Stimulated activated CD8-positive, alpha-beta memory T cell treated with anti-CD3 and anti-CD28 coated beads, Interleukin-7, amount 100 ng/mL, for 48 hours (primary cell): ENCODE measurements at places on chromosomes 13 and 19.

DNA sequence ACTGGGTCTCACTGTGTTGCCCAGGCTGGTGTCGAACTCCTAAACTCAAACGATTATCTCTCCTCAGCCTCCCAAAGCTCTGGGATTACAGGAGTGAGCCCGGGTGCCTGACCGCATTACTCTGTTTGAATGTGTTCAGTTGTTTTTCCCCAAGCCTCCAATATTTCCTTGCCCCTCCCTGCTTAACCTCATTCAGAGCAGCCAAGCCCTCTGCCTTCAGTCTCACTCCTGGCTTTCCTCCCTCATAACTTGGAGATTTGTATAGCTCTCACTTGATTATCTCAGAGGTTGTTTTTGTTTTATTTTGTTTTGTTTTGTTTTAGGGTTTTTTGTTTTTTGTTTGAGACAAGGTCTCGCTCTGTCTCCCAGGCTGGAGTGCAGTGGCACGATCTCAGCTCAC, 11.4 kb downstream of the EPHX3 start:
- DNase-seq, result no peak

DNA sequence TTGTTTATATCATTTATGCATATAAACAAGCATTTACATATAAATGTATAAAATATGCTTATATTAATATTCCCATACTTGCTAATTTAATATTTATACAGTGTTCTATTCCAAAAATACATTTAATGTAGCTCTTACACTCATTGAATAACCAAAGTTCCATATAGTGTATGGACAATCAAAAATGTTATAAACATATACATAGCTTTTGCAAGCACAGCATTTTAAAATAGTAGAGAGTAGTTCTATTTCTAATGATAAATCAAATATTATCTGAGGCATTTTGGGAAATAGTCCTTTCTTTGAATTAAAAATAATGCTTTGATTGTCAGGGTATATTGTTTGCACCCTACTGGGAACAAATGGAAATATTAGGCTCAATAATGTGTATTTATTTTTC, 22.5 kb upstream of the COG6 start:
- no peak for DNase-seq

- no peak for DNase-seq
Measured at GRCh38 chr19:40228863-40229262, 2.4 kb upstream of the CCNP start.

- no peak for DNase-seq
Measured at GRCh38 chr19:8794823-8795222, 37.3 kb downstream of the ZNF558 start.

GRCh38 chr19:35291259-35291658, 702 bp upstream of the MAG start:
- no peak for DNase-seq

DNA sequence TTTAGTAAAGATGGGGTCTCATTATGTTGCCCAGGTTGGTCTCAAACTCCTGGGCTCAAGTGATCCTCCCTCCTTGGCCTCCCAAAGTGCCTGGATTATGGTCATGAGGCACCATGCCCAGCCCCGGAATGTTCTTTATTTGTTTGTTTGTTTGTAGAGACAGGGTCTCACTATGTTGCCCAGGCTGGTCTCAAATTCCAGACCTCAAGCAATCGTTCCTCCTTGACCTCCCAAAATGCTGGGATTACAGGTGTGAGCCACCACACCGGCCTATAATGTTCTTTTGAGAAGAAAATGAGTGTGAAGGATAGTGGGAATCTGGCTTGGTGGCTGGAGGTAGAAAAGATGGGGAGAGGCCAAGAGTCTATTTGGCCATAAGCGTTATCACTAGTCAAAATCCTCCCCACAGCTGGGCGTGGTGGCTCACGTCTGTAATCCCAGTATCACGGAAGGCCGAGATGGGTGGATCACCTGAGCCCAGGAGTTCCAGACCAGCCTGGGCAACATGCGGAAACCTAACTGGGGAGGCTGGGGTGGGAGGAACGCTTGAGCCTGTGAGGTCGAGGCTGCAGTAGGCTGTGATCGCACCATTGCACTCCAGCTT, 5.2 kb upstream of the BBC3 start:
- DNase-seq, result no peak

DNA sequence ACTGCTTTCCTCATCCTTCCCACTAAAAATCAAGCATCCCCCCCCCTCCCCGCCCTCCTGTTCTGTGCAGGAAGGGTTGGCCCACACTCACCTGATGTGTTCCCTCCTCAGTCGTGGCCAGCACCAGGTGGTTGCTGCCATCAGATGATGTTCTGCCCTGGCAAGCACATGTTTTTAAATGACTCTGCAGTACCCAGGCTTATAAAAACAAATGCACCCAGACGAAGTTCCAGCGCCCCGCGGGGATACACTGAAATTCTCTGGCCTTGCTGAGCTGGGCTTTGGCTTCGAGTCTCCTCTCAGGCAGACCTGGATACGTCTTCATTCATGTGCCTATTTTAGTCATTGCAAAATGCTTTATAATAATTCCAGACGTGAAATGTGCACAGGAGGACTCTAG, 316.3 kb downstream of the DLEU7 start:
- no peak for DNase-seq

GRCh38 chr13:70347947-70348620, 239.8 kb upstream of the KLHL1 start:
- DNase-seq, result no peak

- no peak for DNase-seq
Measured at GRCh38 chr13:50927701-50928100, 18.1 kb downstream of the RNASEH2B start.

DNA sequence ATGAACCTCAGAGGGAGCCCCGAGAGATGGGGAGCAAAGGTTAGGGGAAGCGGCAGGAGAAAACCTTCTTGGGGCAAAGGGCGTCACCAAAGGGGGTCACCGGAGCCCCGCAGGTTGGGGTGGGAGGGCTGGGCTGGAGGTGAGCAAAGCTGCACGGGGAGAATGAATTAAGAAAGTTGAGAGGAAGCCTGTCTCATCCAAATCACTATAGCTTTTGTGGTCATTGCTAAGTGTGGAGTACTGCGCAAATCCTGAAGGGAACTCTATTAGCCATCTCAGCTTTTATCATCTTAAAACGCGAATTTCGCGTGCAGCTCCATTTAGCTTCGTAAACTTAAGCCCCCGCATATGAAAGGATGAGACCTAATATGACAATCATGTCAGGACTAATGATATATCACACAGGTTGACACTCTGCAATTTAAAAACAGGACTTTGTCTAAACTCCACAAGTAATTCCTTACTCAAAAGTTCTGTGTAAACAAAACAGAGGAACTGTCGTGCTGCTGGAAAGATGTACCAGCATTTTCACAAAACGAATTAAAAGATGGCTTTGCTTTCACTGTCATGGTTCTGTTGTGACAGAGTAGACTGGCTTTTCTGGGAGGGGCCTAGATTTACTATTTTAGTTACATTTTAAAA, 631 bp downstream of the LACC1 start:
- DNase-seq, result no peak

GRCh38 chr13:31862828-31863227, 123.5 kb downstream of the RXFP2 start:
- no peak for DNase-seq

DNA sequence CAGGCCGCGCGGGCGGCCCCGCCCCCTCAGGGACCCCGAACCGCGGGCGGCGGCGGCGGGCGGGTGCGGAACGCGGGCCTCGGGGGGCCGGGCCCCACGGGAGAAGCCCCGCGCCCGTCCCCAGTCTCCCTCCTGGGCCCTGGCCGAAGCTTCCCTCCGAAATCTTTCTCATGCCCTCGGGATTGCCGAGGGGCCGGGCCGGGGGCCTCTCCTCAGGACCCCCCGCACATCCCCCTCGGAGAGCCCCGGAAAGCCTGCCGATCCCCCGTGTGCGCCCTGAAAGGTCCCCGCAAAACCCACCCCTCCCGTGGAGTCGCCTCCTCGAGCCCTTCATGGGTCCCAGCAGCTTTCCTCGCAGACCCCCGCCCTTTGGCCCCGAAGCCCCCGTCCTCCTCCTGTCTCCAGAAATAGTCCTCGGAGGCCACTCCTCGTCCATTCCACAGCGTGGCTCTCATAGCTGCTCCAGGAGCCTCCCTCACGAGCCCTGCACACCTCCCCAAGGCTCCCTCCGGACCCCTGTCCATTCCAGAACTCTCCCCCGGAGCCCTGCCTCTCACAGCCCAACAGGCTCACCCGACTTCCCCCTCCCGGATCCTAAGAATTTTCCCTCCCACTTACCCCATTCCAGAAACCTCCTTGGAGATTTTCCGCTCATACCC, 555 bp downstream of the SAMD4B start:
- DNase-seq, result no peak

GRCh38 chr13:61029064-61029463, 386.6 kb downstream of the PCDH20 start:
- no peak for DNase-seq

- DNase-seq, result no peak
Measured at GRCh38 chr13:105471673-105472072, 1063.8 kb downstream of the EFNB2 start.

DNA sequence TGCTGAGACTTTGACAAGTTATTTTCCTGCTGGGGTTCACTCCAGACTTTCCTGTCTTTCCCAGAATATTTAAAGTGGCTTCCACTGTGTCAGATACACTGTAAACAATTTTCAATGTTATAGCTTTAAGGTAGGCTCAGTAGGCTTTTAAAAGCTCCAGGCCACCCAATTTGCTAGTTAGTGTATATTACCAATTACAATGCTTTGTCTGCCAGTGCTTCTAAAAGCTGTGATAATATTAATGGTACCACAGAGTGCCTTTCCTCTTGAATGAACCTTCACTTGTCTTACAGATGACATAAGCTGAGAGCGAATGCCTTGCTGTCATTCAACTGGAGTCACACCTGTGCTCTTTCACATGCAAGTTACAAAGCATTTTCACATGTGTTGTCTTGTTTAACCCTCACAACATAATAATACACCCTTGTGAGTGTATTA, 239.7 kb upstream of the HTR2A start:
- no peak for DNase-seq

GRCh38 chr13:99757756-99758459, 213.7 kb downstream of the ZIC5 start:
- DNase-seq, result no peak

DNA sequence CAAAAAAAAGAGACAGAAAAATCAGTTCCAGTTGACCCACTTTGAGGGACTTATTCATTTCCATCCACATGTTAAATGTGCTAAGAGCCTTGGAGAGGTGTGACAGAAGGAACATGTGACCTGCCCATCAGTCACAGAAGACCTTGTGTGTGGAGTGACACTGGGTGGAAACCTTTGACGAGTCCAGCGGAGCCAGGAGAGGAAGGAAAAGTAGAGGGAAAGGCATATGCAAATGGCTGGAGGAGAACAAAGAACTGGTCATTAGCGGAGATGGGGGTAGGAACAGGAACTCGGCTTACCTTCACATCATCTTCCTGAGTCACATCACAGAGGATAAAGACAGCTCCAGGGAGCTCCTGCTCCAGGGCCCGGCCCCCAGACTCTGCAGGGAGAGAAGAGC, 2.3 kb downstream of the HSD17B14 start:
- DNase-seq, result no peak

- DNase-seq, result no peak
Measured at GRCh38 chr13:61316647-61317046, 99.0 kb downstream of the PCDH20 start.

DNA sequence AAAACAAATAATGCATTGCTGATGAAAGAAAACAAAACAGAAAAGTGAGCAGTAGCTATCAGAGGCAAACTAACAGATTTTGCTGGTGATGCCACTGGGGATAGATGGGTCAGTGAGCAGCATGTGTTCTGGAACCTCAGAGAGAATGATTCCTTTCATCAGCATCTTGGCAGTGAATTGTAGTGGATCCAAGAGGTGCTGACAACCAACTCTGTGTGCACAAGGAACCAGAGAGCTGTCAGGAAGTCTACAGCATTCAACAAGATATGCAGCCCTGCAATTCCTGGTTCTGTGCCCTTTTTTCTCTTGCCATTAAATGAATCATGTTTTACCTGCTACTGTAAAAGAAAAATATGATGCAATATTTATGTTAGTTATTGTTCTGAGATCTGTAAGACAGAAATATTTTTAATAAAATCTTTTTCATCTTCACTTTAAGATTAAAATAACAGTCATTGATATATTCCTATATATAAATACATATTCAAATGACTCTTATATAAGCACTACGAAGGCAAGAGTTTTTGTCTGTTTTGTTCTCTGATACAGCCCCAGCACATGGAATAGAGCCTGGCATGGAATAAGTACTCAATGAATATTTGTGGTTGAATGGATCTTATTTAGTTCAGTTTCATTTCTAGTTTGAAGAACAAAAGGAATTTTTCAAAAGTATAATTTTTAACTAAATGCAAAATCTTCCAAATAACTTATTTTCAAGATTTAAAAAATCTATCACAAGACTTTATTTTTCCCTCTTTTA, 80.8 kb downstream of the FREM2 start:
- no peak for DNase-seq

DNA sequence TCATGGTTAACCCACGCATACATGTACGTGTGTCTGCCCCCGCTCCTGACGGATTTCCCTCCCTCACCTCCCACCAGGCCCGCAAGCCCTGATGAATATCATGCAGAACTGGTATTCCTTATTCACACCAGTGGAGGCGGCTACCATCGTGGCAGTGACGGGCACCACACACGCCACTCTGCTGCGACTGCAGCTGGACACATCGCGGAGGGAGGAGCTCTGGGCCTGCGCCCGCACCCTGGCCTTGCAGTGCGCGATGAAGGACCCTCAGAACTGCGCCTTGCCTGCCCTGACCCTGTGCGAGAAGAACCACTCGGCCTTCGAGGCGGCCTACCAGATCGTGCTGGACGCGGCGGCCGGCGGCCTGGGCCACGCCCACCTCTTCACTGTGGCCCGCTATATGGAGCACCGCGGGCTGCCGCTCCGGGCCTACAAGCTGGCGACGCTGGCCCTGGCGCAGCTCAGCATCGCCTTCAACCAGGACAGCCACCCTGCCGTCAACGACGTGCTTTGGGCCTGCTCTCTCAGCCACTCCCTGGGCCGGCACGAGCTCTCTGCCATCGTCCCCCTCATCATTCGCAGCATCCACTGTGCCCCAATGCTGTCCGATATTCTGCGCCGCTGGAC, 35.0 kb downstream of the ZSWIM4 start:
- no peak for DNase-seq

GRCh38 chr13:97843189-97843588, 110.3 kb upstream of the IPO5 start:
- DNase-seq, result no peak

DNA sequence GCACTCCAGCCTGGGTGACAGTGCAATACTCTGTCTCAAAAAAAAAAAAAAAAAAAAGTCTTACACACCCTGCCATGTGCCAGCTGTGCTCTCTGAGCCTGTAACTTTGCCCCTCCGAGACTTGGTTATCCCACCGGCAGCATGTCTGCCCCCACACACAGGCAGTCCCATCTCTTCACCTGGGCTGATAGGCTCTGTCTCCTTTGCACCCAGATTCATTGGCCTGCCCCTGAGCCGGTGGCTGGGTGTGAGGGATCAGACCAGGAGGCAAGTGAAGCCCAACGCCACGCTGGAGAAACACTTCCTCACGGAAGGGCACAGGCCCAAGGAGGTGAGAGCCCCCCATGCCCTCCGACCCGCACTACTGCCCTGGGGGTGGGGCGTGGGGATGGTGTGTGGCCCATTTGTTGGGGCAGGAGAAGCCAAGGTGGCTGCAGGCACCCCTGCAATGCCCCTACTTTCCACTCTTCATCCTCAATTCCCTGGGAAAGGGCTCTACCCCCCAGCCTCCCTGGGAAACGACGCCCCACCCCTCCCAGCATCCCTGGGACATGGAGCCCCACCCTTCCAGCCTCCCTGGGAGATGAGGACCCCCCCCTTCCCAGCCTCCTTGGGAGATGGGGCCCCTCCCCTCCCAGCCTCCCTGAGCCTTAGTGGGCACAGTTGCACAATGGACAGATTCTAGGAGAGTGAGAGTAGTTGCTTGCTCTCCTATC, 45.3 kb downstream of the CERS4 start:
- DNase-seq, result no peak
